Stimulated activated CD4-positive, alpha-beta T cell treated with anti-CD3 and anti-CD28 coated beads, Interleukin-1b, Interleukin-23, amount 100 ng/mL, for 1 hour (primary cell): ENCODE measurements at places on chromosomes 16 and 17.

DNA sequence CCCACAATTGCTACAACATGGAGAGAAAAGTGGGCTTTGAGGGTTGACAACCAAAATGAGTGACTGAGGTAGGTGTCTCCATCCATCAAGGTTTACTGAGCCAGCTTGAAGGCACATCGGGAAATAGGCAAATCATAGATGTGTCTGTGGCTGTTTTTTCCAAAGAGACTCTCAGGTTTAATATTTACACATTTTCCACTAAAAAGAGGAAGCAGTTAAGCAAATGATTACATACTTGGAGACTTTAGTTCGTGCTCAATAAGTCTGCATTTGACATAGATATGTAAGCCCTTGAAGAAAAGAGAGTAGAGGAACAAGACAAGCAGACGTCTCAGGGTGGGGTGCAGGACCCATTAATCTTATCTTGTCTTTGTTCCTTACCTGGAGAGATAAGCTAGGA, 148.9 kb upstream of the COX10 start:
- no peak for DNase-seq

- no peak for DNase-seq
Observed at GRCh38 chr17:13476720-13477119, 125.0 kb downstream of the HS3ST3A1 start.

DNA sequence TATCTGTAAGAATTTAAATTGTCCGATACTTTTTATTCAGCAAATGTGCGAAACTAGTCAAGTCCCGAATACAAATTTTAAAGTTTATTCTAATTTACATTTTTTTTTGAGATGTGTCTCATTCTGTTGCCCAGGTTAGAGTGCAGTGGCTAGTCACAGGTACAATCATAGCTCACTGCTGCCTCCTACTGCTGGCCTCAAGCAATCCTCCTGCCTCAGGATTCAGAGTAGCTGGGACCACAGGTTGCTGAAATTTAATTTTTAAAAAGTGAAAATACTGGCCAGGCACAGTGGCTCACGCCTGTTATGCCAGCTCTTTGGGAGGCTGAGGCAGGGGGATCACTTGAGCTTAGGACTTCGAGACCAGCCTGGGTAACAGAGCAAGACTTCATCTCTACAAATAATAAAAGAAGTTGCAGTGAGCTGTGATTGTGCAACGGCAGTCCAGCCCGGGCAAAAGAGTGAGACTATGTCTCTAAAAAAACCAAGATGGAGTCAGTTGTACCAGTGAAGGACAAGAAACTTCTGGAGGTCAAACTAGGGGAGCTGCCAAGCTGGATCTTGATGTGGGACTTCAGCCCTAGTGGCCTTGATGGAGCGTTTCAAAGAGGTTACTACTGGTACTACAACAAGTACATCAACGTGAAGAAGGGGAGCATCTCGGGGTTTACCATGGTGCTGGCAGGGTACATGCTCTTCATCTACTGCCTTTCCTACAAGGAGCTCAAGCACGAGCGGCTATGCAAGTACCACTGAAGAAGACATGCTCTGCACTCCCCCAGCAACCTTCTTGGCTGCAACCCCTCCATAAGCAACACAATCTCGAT, 5.6 kb downstream of the POLG2 start:
- DNase-seq, result no peak

DNA sequence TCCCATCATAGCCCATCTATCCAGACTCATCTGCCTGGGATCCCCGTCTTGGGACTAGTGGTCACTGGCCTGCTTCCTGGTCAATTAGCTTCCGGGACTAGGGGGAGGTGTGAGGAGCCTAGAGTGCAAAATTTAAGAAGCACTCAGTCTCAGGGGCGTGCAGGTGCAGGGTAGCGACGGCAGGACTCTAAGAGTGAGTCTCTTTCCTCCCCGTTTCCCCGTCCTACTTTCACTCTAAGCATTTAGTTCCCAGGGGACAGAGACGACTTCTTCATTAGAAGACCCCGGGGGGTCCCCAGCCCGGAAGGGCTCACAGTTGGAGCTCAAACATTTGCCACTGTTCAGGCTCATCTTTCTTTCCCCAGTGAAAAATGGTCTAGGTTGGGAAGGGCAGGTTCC, 677 bp upstream of the ZNHIT3 start:
- DNase-seq, result no peak

DNA sequence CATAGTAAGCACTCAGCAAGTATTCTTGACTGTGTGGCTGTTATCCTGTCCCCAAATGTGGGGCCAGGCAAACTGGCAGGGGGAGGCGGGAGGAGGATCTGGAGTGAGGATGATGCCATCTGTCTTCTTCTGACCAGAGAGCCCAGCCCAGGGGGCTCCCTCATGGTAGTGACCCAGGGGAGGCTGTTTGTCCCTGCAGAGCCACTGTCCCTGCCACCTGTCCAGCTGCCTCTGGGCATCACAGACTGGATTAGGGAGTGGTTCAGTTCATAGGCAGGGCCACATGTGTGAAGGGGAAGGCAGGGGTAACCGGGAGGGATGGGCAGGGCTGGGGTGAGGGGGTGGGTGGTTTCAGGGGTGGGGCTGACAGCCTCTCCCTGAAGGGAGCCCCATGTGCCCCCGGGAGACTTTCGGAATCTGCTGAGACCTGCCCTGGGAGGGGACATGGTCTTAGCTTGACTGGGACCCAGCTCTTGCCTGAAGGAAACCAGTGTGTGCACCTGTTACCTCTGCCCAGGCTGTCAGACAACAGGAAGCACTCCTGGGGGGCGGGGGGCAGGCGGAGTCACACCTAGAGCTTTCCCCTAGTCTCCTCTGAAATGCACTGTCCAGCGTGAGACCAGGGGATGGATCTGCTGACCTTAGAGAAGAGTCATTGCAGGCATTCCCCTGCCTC, 15.2 kb downstream of the ARHGAP23 start:
- no peak for DNase-seq

DNA sequence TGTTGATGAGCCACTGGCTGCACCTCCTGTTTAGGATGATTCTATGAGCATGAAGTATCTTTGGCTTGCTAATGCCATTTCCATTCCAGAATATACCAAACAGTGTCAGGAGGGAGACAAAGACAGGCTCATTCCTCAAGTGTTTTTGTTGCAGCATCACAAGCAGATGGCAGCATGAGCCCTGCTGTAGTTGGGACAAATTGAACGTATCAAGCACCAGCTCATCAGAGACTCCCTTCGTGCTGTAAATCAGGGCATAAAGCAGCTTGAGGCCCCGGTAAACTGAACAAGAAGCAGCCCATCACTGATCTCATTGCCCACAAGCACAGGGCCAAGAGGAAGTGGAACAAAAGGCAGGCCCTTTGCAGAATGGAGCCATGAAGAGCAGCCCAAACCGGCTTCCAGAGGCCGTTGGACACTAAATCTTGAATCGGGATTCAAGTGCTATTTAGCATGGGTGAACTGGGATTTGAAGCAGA, 45.9 kb upstream of the HS3ST3A1 start:
- no peak for DNase-seq

DNA sequence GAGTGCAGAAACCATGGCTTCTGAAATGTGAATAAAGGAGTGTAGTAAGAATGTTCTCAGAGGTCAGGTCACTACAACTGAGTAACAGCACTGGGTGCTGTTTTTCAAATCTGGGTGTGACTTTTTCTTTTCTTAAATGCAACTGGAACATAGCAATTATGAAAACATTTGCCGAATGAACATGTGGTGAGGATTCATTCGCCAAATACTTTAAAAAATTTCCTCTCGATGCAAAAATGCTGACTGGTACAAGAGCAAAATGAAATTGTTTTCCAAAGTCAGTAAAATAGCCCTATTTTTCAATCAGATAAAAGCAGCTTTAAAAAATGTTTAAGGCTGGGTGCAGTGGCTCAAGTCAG, 18.6 kb downstream of the ZDHHC7 start:
- no peak for DNase-seq

DNA sequence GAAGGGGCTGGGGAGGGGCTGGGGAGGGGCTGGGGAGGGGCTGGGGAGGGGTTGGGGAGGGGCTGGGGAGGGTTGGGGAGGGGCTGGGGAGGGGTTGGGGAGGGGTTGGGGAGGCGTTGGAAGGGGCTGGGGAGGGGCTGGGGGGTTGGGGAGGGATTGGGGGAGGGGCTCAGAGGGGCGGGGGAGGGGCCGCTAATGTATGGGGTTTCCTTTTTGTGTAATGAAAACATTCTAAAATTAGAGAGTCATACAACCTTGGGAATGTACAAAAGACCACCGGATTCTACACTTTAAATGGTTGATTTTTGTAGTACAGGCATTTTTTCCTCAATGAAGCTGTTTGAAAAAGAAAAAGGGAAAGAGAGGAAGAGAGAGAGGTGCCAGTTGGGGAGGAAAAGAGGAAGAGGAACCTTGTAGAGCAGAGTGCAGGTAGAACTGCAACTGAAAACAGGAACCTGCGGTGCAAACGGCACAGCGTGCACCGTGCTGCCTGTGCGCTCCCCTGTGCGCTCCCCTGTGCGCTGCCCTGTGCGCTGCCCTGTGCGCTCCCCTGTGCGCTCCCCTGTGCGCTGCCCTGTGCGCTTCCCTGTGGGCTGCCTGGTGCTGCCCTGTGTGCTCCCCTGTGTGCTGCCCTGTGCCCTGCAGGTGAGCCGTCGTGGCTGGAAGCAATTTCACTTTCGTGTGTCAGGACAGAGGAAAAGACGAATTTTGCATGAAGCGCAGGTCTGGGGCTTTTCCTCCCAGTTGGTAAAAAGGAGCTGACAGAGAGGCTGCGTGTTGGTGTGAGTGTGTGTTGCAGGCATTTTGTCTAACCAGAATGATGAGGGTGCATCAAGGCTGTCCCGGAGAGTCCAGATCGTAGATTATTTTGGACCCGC, 40.8 kb downstream of the METRNL start:
- no peak for DNase-seq

DNA sequence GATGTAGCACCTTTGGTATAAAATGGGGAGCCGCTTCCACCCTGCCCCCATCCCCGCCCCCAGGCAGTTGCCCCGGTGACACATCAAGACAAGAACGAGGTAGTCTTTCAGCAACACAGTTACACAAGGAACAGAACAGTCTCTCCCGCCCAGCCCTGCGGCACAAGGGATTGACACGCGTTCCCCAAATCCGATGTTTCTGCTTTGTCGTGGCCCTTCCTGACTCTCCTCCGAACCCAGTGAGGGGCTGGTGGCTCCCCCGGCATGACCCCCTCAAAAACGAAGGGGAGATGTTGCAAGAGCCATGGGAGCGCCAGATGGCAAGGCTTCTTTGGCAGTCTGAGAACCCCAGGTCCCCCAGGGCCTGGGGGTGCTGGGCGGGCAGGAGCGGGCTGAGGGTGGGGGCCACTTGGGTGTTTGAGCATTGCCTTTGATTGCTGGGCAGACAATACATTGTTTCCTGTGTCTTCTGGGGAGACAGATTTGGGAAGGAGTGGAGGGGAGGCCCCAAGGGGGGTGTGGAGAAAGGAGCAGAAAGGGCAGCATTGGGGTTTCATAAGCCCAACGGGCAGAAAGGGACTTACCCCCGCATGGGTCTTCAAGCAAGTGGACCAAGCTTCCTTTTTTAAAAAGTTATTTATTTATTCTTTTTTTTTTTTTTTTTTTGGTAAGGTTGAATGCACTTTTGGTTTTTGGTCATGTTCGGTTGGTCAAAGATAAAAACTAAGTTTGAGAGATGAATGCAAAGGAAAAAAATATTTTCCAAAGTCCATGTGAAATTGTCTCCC, 16.6 kb downstream of the COL1A1 start:
- no peak for DNase-seq

DNA sequence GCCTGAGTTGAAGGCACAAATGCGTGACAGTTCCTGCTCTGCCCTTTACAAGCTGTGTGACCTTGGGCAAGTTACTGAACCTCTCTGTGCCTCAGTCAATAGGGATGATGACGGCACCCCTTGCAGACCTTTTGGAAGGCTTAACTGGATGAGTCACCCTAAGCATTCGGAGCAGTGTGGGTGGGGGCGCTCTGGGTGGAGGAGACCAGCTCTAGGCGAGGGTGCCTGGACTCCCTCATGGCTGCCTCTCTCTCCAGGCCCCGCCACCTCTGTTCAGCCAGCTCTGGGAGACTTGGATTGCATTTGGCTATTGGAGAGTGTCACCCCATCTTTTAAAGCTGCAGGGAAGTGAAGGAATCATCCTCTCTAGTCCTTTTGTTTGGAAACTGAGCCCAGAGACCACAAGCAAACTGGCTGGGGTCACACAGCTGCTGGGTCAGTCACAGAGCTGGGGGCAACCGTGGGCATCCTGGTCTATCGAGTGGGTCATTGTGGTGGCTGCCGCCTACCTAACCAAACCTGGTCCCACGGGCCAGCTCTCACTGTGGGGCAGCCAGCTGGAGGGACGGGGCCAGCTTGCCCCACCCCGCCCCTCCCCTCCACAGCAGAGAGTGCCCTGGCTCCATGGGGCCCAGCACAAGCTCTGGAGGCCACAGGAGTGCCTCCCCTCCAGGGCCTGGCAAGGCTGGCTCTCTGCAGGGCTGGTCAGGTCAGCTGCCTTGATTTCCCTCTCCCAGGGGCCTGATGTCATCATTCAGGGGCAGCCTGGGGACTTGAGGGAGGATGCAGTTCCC, 20.2 kb upstream of the GSE1 start:
- no peak for DNase-seq

GRCh38 chr16:50213939-50214519, 52.3 kb upstream of the ADCY7 start:
- no peak for DNase-seq

- no peak for DNase-seq
Observed at GRCh38 chr16:50478075-50478772, 70.0 kb upstream of the NKD1 start.

DNA sequence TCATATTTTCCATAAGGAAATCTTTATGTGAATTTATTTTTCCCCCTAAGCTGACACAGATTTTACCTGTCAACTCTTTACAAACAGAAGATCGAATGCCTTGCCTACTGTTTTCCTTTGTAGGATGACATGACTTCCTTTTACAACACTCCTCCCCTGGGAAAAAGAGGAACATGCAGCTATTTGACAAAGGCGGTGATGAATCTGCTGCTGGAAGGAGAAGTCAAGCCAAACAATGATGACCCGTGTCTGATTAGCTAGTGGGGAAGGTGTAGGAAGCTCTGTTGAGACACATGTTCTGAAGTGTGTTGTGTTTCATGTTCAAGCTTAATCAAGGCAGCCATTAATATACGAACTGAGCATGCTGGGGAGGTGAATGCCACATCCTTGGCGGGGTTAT, 238.0 kb downstream of the PHKB start:
- DNase-seq, result no peak

DNA sequence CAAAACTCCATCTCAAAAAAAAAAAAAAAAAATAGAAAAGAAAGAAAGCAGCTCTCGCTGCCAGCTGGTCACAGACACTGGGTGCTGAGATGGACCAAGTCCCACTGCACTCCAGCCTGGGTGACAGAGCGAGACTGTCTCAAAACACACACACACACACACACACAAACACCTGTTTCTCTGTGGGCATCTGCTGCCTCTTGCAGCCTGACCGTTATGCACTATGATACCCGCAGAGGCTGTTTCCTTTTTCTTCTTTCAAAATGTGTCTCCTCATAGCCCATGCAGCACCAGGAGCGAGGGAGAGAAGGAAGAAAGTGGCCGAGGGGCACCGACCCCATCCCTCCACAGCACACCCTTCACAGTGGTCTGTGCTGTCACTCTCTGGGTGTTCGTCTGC, 36.9 kb upstream of the KLHDC4 start:
- DNase-seq, result no peak
